HFF-Myc (cell line): ENCODE measurements at places on chromosomes 11 and 22.

- peak; percentile 1 for DNase-seq
These were observed 548.5 kb downstream of the BUD13 start for GRCh38 chr11:116224154-116224888.

- no peak for DNase-seq
These were observed 227.8 kb downstream of the ETS1 start for GRCh38 chr11:128359515-128359914.

DNA sequence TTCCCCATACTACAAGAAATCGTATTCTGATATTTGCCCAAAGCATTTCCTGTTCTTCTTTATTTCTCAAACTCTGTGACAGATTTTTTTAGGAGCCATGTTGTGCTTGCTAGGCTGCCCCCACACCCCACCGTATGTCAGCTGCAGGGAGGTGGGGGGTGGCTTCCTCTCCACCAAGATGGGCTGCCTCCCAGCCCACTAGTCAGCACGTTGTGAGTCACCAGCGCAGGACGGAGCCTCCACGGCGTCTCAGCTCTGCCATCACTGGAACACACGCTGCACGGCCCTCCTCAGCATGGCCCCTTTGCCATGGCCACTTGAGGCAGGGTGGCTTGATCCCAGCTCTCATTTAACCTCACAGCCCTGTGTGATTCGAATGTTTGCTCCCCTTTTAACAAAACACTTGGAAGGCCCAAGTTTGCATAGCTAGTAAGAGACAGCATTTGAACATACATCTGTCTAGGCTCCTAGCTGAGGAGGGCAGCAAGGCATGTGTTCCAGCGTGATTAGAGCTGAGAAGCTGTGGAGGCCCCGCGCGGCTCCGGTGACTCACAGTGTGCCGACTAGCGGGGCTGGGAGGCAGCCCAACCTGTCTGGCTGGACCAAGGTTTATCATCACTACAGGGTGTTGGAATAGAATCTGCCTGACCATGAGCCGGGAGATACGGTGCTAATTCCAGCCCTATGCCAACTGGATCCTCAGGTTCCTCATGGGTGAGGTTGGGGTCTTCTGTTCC, 180.7 kb upstream of the NCAM1 start:
- DNase-seq, result no peak

- DNase-seq, result no peak
These were observed 4.6 kb downstream of the FRMD8 start for GRCh38 chr11:65390996-65391395.

- DNase-seq, result no peak
These were observed 55.0 kb upstream of the ZBTB44 start for GRCh38 chr11:130369713-130370112.

- no peak for DNase-seq
These were observed 1213.3 kb upstream of the RAG2 start for GRCh38 chr11:37811349-37811748.

DNA sequence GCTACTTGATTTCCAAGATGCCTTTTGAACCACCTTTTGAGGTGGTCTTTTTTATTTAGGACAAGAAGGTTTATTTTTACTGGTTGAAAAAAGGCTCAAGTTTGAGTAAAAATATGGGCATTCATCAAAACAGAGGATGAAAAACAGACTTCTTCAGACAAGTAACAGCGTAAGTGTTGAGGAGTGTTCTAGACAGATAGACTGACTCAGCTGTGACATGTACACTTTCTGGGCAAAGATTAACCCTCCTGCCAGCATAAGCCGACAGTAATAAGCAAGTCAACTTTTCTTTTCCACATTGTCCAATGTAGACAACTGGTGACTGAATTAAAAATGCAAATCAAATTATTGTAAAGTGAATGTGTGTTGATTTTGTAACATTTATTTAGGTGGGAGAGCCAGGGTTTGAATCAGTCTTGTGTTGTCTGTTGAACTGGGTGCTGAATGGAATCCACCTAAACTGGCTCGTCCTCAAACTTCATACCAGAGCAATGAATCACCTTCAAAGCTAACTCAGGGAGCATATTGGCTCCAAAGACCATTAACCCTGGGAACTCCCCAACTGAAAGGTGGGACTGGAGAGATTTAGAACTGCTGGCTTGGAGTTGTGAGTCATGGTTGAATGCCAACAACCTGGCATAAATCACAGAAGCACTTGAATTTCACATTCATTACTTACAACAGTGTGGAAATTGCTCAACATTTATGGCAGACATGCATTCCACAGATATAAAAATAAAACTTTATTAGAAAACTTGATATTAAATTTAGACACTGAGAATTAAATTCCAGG, 377.0 kb downstream of the ETS1 start:
- DNase-seq, result peak; percentile 91

DNA sequence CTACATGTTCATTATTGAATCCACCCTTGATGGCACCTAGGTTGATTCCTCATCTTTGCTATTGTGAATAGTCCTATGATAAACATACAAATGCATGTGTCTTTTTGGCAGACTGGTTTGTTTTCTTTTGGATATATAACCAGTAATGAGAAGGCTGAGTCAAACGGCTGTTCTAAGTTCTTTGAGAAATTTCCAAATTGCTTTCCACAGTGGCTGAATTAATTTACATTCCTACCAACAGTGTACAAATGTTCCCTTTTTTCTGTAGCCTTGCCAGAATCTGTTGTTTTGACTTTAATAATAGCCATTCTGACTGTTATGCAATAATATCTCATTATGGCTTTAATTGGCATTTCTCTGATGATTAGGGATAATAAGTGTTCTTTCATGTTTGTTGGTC, 184.9 kb downstream of the CASP12 start:
- DNase-seq, result no peak

- DNase-seq, result no peak
These were observed 70.0 kb downstream of the AMOTL1 start for GRCh38 chr11:94838027-94838731.

DNA sequence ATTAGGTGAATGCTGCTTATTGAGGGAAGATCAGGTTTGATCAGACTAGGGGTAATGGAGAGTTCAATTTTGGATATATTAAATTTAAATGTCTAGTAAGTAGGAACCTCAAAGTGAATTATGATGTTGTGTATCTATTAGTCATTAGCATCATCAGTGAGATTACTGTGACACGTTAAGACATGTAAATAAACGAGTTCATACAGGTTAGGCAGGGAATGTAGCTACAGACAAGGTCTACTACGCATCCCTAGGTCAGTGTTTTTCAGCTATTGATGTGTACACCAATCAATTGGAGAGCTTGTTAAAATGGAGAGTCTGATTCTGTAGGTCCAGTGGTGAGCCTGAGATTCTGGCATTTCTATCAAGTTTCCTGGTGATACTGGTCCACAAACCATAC, 120.1 kb upstream of the LRRC4C start:
- no peak for DNase-seq

DNA sequence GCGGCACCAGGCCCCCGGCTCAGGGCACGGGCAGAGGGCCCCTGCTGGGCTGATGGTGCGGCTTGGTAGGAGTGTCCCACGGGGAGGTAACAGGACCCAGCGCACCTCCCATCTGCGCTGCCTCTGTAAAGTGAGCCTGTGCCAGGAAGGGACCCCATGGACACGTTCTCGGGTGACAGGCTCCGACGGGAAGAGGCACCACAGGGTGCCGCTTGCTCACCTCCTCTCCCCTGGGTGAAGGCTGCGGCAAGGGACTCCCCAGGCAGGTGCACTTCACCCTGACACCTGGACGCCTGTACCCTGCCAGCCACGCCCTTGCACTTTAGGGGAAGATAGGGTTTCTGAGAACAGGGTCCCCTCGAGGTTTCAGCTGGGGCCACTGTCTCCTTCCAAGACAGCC, 48.1 kb downstream of the SHANK2 start:
- DNase-seq, result no peak

DNA sequence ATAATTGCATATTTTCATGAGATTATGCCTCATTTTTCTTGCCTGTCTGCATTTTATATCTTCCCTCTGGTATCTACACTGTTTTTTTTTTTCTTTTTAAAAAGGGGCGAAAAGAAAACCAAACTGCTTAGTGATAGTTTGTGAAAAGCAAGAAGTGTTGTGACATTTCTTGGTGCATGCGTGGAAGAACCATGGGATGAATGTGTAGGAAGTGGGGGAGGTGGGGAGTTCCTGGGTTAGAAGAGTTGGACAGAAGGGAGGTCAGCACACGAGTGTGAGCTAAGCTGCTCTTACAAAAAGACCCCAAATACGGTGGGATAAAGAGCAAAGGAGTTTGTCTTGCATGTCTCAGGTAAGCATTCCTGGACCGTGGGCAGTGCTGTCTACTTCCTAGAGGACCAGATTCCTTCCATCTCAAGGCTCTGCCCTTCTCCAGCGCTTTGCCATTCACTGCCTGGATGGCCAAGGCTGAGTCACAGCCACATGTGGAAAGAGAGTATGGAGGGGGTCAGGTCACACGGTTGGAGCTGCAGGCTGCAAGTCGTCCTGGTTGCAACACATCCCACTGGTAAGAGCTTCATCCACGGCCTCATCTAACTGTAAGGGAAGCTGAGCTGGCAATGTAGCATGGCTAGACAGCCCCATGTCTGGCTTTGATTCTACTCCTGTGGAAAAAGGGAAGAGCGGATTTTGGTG, 300.6 kb downstream of the DDX10 start:
- peak; percentile 40 for DNase-seq

DNA sequence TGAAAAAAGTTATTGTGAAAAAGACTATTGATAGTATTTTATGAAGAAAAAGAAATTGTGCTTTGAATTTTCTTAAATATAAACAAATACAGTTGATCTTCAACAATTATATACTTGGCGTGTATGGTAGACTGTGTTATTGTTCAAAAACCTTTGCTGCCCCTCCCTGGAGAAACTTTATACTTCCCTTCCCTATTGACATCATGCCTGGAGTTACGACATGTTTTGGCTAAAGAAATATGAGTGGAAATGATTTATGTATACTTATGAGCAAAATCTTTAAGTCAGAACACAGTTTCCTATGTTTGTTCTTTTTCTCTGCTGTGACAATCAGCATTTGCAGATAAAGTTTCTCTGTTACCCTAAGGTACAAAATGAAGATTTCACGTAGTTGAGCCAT, 243.8 kb downstream of the TMEM135 start:
- no peak for DNase-seq

- peak; percentile 47 for DNase-seq
These were observed 46.4 kb downstream of the MCM5 start for GRCh38 chr22:35446365-35446764.

DNA sequence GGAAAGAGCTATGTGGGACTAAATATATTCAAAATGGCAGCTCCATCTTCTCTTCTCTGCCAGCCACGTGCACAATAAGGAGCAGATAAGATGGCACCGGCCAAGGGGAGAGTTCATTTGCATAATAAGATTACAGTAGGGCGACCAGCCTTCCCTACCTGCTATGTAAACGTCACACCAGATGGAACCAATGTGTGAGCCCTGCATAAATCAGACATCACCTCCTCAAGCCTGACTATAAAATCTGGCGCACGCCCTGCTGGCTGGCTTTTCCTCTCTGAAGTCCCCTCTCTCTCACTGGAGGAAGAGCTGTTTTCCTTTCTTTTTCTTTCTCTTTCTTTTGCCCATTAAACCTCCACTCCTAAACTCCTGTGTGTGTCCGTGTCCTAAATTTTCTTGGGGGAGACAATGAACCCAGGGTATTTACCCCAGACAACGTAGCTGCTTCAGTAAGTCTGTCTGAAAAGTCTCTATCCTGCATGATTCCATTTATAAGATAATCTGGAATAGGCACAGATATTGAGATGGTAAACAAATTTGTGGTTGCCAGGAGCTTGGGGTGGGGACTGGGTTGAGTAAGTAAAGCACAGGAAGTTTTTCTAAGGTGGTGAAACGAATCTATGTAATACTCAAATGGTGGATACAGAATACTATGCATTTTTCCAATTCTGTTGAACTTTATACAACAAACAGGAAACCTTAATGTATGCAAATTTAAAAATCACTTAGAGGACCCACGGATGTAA, 670.0 kb upstream of the KIRREL3 start:
- DNase-seq, result no peak

- no peak for DNase-seq
These were observed 10.1 kb upstream of the PRSS23 start for GRCh38 chr11:86790195-86790725.

DNA sequence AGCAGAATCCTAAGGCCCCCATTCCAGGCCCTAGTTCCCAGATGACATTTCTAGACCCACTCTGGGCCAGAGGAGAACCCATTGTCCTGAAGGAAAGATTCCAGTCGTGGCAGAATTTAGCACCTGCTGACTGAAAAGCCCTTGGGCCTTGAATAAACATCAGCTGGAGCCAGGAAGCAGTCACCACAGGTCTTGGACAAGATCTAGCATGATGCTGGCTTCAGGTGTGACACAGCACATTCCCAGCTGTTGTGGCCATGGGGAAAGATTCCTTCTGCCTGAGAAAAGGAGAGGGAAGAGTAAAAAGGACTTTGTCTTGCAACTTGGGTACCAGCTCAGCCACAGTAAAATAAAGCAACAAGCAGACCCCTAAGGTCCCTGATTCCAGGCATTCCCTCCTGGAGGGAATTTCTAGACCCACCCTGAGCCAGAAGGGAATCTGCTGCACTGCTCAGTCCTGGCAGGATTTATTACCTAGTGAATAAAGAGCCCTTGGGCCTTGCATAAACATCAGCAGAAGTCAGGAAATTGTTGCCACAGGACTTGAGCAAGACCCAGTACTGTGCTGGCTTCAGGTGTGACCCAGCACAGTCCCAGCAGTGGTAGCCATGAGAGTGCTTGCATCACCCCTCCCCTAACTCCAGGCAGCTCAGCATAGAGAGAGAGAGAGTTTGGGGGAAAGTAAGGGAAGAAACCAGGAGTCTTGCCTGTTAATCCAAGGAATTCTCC, 42.5 kb upstream of the PAMR1 start:
- no peak for DNase-seq

GRCh38 chr11:19187833-19188258, 13.9 kb downstream of the CSRP3 start:
- DNase-seq, result no peak

- no peak for DNase-seq
These were observed 728.8 kb upstream of the FAT3 start for GRCh38 chr11:91495837-91496236.

GRCh38 chr11:64910451-64911093, 6.4 kb downstream of the ATG2A start:
- no peak for DNase-seq

- no peak for DNase-seq
These were observed 140.5 kb upstream of the PLET1 start for GRCh38 chr11:112401036-112401769.

- DNase-seq, result no peak
These were observed 33.1 kb downstream of the EIF3F start for GRCh38 chr11:8020244-8020597.

- DNase-seq, result no peak
These were observed 72.3 kb upstream of the POU2AF2 start for GRCh38 chr11:111173221-111173620.

DNA sequence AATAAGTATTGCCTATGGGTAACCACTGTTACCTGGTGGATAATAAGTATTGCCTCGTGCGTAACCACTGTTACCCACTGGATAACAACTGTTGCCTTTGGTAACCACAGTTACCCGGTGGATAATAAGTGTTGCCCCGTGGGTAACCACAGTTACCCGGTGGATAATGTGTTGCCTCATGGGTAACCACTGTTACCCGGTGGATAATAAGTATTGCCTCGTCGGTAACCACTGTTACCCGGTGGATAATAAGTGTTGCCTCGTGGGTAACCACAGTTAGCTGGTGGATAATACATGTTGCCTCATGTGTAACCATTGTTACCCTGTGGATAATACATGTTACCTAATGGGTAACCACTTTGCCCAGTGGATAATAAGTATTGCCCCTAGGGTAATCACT, 9.8 kb upstream of the NXPE4 start:
- DNase-seq, result no peak
